ENCODE measurements at places on chromosomes 7 and 10. TPM values are rescaled to one million over a fixed set of nuclear protein-coding genes. Genes with fewer than 3 reads are reported as not detected.

Gene C10orf62
- total RNA-seq = 0.97 TPM

Gene CAMK2G
- 11.7 TPM for total RNA-seq

DNA sequence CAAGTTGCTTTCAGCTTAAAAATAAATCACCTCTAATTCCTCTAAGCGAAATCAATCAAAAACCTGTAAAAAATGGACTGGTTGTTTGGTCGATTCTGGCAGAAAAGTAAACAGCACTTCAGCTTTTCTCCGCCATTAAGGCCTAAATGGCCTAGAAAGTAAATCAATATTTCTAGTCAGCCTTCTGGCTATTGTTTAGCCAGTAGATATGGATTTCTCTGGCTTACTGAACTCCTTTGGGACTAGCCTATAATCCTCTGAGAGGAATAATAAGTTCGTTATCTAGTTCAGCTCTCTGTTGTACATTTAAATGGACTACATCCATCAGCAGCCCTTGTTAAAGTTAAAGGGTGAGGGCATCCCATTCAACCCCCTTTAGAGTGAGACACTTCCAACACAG, 400.1 kb upstream of the ETV1 start:
- DNase-seq = no peak

Gene SLC39A12
- not detected for total RNA-seq

Gene GLCCI1
- 5.7 TPM for total RNA-seq

- DNase-seq = no peak
Observed at GRCh38 chr10:91778485-91778884, 19.7 kb upstream of the TNKS2 start.

Gene C1QL3
- not detected for total RNA-seq

DNA sequence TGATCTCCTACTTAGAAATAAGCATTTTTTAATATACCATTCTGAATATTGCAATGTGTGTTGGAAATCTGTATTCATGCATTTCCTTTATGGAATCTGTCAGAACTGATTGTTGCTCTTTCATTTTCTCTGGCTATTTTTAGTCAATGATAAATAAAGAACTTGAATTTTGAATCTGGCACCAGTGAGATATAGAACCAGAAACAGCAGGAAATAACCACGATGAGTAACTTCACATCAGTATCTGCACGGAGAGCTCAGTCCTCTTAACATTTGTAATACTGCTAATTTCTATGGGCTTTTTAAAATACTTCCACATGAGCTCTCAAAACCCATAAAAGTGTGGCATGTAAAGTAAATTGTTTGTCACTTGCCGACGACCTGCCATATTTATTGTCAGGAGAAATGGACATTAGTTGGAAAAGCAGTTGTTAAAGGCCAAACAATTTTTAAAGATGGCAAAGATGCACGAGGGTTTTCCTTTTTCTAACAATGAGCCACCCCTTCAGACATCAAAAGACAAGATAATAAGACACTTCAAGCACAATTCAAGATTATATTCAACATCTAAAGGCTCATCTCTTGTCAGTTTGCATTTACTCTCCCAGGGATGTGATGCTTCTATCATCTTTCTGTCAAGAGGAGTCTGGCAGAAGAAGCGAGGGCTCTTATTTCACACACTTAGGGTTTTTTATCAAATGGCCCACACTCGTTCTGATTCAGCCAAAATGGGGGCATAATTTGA, 118.3 kb downstream of the POU6F2 start:
- no peak for DNase-seq

DNA sequence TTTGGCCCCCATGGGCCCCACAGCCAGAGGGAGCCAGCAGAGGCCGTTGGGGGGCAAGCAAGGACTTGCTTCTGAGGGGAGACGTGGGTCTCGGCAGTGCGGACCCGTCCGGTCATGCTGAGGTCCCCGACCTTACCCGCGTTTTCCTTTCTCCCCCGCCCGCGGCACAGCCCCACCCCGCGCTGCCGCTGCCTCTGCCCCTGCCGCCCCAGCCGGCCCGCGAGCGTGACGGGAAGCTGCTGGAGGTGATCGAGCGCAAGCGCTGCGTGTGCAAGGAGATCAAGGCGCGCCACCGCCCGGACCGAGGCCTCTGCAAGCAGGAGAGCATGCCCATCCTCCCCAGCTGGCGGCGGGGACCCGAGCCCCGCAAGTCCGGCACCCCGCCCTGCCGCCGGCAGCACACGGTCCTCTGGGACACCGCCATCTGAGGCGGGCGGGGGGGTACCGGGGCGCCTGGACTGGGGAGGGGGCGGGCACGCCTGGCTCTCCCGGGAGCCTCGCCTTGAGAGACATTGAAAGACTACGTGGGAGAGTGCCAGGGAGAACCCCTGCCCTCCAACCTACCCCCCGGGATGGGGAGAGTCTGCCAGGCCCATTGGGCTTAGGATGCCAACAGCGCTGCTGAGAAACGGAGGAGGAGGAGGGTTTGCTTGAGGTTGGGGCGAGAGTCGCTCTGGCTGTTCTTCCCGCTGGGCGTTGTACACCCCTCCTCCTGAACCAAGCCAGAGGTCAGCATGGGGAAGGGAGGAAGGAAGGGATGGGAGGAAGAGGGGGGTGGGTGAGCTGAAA, 9.9 kb downstream of the NYAP1 start:
- DNase-seq = no peak

DNA sequence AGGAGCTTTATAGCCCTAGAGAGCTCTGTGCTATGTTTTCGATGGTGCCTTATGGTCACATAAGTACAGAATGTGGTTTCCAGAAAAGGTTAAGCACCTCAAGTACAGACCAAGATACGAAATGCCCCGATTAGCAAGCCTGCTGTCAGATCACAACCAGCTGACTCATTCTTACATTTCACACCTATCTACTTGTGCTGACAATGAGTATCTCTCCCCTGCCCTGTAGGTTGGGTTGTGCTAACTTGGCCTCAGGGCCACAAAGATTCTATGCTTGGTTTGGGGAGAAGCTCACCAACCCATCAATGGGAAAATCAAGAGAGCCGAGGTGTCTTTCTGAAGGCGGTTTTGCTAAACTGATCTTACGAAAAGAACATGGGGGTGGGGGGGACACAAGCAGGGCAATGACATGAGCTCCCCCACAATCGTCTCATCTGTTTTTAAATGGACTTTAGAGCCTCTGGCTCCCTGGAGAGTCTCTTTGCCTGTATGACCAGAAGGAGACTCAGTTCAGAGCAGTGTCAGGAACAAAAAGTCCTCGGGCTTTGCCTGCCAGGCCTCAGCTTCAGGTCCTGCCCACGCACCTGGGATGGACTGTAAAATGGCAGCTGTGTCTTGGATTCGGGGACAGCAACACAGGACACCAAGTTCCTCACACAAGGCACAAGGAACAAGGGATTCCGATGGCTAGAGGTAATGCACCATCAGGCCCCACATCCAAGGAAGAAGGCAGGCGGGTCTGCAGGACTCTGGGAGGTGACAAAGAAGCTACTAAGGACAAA, 55.1 kb downstream of the FAM53B start:
- DNase-seq = no peak

DNA sequence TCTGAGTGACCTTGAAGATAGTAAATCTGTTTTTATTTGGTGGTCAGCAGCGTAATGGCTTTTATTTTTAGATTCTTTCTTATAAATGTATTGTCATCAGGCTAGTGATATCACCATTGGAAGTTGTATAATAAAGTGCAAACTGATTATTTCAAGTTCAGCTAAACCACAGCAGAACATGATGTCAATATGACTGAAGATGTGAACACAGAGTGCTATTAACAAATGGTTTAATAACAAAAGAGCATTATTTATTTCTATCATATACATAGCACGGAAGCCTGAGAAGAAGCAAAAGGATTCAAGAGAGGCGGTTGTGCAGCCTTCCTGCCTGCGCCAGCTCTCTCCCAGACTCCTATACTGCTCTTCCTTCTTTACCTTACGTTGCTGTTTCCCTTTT, 142.7 kb downstream of the SDK1 start:
- no peak for DNase-seq

GRCh38 chr7:39153647-39154046, 175.9 kb downstream of the POU6F2 start:
- no peak for DNase-seq

Gene POM121
- 15.5 TPM for total RNA-seq

DNA sequence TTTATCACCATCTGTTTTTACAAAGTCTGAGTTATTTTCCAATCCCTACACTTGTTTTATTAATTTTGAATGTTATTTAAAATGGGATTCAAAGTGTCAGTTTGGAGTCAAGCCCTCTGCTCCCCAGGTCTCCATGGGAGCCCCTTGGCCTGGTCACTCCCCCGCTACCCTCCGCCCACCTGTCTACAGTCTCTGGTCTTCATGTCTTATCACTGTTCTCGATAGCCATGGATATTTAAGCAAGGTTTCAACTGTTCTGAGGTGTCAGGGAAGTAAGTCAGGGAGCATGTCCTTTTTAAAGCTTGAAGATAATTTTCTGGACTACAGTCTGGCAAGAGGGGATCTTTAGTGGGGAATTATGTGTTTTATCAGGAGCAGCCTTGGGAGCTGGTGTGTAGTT, 19.1 kb upstream of the HPS1 start:
- DNase-seq = no peak

Gene IGFBP1
- total RNA-seq = not detected

Gene VAX1
- total RNA-seq = not detected

Gene SH2D4B
- not detected for total RNA-seq

DNA sequence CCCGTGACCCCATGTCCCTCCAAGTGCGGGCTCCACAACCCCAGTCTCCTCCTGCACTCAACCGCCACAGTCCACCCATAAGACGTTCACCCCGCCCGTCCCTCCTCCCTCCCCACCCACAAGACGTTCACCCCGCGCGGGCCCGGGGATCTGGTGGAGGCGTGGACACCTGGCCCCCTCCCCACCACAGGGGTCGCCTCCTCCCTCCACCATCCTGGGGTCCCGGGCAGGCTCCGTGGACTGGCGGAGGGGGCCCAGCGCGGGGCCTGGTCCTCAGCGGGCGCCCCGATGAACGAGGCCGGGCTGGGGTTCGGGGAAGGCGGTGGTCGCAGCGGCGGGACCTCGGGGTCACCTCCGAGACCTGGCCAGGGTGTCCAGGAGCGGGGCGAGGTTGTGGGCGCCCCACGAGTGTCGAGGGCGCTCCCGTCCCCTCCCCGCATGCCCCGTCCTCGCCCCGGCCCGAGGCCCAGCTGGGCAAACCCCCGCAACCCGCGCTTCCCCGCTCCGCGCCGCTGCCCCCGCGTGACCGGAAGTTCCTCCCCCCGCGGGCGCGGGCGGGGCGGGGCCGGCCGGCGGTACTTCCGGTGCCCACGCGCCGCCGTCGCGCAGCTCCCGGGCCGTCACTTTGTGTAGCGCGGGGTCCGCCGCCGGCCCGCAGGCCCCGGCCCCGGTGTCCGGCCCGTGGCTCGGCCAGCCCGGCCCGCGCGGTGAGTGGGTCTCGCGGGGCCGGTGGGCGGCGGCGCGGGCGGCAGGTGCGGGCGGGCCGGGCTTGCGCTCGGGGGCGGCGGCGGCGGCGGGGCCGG, at the start of gene ZNF316:
Gene ZNF316, plus strand, starts transcription at position 578 of the 803 bp plus-strand sequence. CDS start 5,092 bp downstream, outside the sequence.
- DNase-seq = peak; percentile 86

Gene ZNF488
- total RNA-seq = not detected

DNA sequence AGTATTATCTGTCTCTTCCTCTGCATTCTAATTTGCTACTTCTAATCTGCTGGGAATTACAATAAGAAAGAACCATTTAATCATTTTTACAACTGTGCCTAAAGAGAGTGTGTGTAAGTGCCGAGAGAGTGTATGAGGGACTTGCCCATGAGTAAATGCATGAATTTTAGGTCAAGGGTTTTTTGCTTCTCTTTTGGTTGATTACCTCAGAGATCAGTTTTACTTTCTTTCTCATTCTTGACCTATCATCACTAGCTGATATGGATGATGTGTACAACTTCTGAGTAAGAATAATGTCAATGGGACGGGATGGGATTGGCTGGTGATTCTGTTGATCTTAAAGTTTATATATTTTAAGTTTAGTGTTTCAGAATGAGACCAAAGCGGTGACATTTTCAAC, 47.8 kb downstream of the IKZF1 start:
- no peak for DNase-seq

Gene ATRNL1
- 0.41 TPM for total RNA-seq

Gene HOXA6
- not detected for total RNA-seq

DNA sequence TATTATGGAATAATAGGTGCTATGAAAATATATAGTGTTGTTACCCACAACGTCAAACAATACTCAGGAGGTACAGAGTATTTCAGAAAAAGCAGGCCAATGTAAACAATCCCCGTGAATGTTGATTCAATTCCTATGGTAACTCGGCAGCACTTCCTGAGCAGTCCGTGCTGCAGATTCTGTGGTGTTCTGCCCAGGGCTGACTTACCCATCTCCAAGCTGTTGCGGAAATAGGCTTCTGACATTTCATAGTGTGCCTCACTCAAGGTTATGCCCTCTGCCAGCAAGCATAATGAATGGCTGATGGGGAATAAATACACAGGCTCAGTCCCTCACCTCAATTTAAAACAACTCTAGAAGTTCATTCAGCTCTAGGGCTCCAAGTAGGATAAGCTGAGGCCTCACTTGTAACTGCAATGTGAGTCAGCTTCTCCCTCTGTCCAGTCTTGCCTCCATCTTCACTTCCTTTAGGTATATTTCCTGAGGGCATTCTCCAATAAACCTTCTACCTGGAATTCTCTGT, 177.6 kb downstream of the GNAI1 start:
- DNase-seq = no peak

- DNase-seq = no peak
Observed at GRCh38 chr7:133723044-133723443, 404.1 kb upstream of the LRGUK start.

GRCh38 chr10:31920538-31920937, 8.1 kb downstream of the ARHGAP12 start:
- no peak for DNase-seq

Gene AKR1C8
- total RNA-seq = not detected

DNA sequence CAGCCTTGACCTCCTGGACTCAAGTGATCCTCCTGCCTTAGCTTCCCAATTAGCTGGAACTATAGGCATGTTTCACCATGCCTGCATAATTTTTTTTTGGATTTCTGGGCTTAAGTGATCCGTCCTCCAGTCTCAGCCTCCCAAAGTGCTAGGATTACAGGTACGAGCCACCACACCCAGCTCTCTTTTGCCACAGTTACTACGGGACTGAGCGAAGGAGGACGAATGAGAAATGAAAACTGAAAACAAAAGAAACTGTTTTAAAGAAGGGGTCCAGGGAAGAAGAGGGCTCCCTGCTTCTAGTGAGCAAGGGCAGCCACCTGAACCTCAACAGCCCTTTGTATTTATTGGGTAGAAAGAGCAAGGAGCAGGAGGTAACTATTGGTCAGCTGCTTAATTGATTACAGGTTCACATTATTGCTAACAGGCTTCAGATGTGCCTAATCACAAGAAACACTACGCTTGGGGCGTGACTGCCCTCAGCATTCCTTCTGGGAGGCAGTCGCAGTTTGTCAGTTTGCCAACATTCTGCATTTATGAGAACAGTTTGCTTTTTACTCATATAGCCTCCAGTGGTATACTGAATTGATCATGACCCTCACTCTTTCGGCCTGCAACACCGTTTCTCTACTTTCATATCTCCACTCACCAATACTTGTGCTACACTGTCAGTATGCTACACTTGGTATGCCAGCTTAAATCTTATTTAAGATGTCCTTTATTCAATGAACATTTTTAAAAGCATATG, 676.8 kb downstream of the DNAJB9 start:
- no peak for DNase-seq

GRCh38 chr7:2355705-2356008, 1.0 kb downstream of the EIF3B start:
- DNase-seq = no peak

All from Right ventricle myocardium inferior (tissue), 1 donor.